Thymus (tissue), 14 donors: ENCODE measurements at places on chromosomes 12 and 14.

DNA sequence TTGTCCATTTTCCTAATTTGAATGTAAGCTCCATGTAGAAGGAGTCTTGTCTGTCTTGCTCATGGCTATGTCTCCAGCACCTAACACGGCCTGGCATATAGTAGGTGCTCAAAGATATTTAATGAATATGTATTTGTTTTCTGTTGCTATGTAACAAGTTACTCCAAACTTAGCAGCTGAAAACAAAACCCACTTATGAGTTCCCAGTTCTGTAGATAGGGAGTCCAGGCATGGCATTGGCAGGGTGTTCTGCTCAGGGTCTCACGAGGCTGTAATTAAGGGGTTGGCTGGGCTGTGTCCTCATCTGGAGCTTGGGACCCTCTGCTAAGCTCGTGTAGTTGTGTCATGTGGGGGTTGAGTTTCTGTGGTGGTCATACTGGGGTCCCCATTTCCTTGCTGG lies 106.0 kb downstream of the AACS start:
- H3K4me1 ChIP-seq, result no peaks in the 10 kb centered on the region
- no peak for DNase-seq
- H3K4me3 ChIP-seq, result no peak overlapping the region
- H3K27ac ChIP-seq, result no peak overlapping the region

- DNase-seq, result no peak
- H3K36me3 ChIP-seq, result peaks cover 4% of the 10 kb centered on the region
- no peak overlapping the region for H3K4me3 ChIP-seq
- no peak overlapping the region for H3K27ac ChIP-seq
- H3K27me3 ChIP-seq, result peaks cover 34% of the 10 kb centered on the region
These were observed 2.3 kb downstream of the ARHGEF25 start for GRCh38 chr12:57613427-57614109.

DNA sequence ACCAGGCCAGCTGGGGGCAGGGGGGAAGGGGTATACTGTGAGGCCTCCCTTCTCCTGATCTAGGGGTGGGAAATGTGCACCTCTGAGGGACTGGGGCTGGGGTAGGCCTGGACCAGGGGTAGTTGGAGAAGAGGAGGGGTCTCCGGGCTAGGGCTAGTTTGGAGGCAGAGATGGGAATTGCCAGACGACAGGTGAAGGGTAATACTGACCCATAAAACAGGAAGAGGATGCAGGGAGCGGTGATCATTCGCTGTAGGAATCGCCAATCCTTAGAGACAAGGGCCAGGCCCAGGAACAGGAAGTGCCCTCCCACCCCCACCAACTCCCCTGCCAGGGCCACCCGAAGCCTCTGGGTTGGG lies 4.4 kb downstream of the SLC22A17 start:
- no peak overlapping the region for H3K27ac ChIP-seq
- H3K36me3 ChIP-seq, result no peaks in the 10 kb centered on the region
- H3K27me3 ChIP-seq, result peaks cover 39% of the 10 kb centered on the region
- H3K4me3 ChIP-seq, result no peak overlapping the region

GRCh38 chr14:24351517-24351916 lies 11.7 kb upstream of the RIPK3 start:
- no peak for DNase-seq
- no peak overlapping the region for H3K27ac ChIP-seq
- H3K36me3 ChIP-seq, result no peaks in the 10 kb centered on the region
- no peaks in the 10 kb centered on the region for H3K4me1 ChIP-seq
- H3K27me3 ChIP-seq, result peaks cover 40% of the 10 kb centered on the region
- no peak overlapping the region for H3K4me3 ChIP-seq

- no peak for DNase-seq
- no peak overlapping the region for H3K4me3 ChIP-seq
- peaks cover 56% of the 10 kb centered on the region for H3K4me1 ChIP-seq
- H3K27me3 ChIP-seq, result no peaks in the 10 kb centered on the region
These were observed 180.9 kb downstream of the ETV6 start for GRCh38 chr12:11830307-11830801.

DNA sequence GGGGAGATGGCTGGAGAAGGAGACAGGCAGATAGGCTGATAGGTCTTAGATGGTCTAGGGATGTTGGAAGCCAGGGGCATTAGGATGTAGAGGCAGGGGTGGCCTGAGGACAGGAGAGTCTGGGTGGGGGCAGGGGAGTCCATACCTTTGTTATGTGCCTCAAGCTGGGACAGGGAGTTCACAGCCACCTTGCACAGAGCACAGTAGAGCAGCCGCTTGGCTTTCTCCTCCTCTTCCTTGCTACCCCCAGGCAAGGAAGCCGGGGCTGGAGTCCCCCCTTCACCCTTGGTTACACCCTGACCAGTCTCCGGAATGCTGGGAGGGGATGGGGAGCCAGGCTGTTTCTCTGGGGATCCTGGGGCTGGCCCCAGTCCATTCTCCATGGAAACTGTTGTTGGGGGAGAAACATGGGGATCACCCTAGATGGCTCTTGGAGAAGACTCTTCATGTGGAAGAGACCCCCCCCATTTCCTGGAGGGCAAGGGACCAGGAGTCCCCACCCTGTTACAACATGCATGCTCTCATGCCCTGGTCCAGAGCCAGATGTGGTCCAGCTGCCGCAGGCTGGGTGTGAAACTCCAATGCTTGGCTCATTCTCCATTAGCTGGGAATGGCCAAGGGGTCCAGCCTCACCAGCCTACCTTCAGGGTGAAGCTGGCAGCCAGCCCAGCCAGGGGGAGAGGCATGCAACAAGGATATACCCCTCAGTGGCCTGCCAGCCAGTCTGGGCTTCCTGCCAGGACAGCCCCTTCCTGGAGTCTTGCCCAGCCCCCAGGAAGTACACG lies 7.2 kb upstream of the GPR84 start:
- no peaks in the 10 kb centered on the region for H3K36me3 ChIP-seq
- peaks cover 19% of the 10 kb centered on the region for H3K27me3 ChIP-seq
- H3K4me3 ChIP-seq, result no peak overlapping the region

- H3K27ac ChIP-seq, result no peak overlapping the region
- H3K4me1 ChIP-seq, result peaks cover 5% of the 10 kb centered on the region
- peaks cover 5% of the 10 kb centered on the region for H3K36me3 ChIP-seq
- peak; percentile 54 for DNase-seq
- no peak overlapping the region for H3K4me3 ChIP-seq
These were observed 8.6 kb downstream of the PPP1R1A start for GRCh38 chr12:54579696-54580333.

GRCh38 chr12:105993766-105994555 lies 144.8 kb downstream of the NUAK1 start:
- no peaks in the 10 kb centered on the region for H3K27me3 ChIP-seq
- no peaks in the 10 kb centered on the region for H3K36me3 ChIP-seq

GRCh38 chr12:5478081-5478706 lies 46.3 kb downstream of the NTF3 start:
- DNase-seq, result no peak
- no peaks in the 10 kb centered on the region for H3K27me3 ChIP-seq
- no peak overlapping the region for H3K4me3 ChIP-seq
- H3K27ac ChIP-seq, result no peak overlapping the region
- H3K4me1 ChIP-seq, result no peaks in the 10 kb centered on the region
- no peaks in the 10 kb centered on the region for H3K36me3 ChIP-seq
